ENCODE measurements at places on chromosomes 3 and 15.

- H3K4me1 ChIP-seq = peaks cover 45% of the 10 kb centered on the region
- peaks cover 1% of the 10 kb centered on the region for H3K36me3 ChIP-seq
- DNase-seq = no peak
- H3K27me3 ChIP-seq = no peaks in the 10 kb centered on the region
- no peak overlapping the region for H3K4me3 ChIP-seq
Measured at GRCh38 chr15:56987286-56987685, 68.8 kb downstream of the TCF12 start.

GRCh38 chr3:59237121-59237520, 187.3 kb upstream of the CFAP20DC start:
- H3K4me1 ChIP-seq = peaks cover 17% of the 10 kb centered on the region
- DNase-seq = no peak
- no peak overlapping the region for H3K4me3 ChIP-seq
- H3K27ac ChIP-seq = no peak overlapping the region

DNA sequence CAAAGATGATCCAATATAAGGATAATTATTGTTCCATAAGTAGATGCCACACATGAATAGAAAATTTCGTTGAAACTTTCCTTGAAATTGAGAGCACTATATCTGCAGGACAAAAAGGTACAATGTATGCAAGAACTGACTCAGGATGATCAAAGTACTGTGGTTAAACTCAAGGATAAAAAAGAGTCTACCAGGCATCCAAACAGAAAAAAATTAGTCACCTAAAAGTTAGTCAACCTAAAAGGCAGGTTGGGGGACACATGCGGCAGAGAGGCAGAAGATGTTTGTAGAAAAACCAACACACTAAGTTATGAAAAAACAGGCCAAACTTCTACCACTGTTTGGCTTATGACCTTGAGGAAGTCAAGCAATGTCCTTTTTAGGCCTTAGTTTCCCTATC, 68.7 kb downstream of the GSK3B start:
- no peak overlapping the region for H3K4me3 ChIP-seq
- peaks cover 71% of the 10 kb centered on the region for H3K4me1 ChIP-seq
- H3K27ac ChIP-seq = no peak overlapping the region
- peaks cover 8% of the 10 kb centered on the region for H3K36me3 ChIP-seq
- no peaks in the 10 kb centered on the region for H3K27me3 ChIP-seq

DNA sequence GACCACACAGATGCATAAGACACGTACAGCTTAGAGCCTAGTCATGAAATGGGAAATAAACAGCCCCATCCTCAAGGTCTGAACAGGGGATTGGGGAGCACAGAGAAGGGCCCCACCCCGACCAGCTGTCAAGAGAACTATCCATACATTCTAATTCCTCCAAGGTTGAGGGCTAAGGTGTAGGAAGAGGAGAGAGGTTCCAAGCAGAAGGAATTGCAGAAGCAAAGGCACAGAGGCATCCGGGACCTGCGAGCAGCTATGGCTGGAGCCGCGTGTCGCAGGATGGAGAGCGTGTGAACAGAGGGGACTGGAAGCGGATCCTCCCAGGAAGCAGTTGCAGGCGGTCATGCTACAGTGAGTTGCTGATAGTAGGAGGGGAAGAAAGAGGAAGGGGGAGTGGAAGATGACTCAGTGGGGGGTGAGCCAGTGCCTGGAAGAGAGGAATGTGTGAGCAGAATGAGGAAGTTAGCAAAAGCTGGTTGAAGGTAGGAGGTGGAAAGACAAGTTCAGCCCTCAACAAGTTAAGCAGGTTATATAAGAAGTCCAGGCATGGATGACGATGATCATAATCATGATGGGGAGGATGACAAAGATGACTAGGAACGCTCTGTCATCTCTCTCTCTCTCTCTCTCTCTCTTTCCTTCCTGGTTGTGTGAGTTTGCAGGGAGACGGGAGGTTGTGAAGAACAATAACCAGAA, 89.7 kb downstream of the LIPC start:
- peaks cover 41% of the 10 kb centered on the region for H3K4me1 ChIP-seq
- DNase-seq = no peak
- peaks cover 3% of the 10 kb centered on the region for H3K27me3 ChIP-seq
- peaks cover 4% of the 10 kb centered on the region for H3K36me3 ChIP-seq
- no peak overlapping the region for H3K4me3 ChIP-seq

GRCh38 chr3:27730774-27731659, 8.9 kb upstream of the EOMES start:
- H3K4me3 ChIP-seq = no peak overlapping the region
- DNase-seq = no peak
- H3K4me1 ChIP-seq = peaks cover 31% of the 10 kb centered on the region
- no peak overlapping the region for H3K27ac ChIP-seq

DNA sequence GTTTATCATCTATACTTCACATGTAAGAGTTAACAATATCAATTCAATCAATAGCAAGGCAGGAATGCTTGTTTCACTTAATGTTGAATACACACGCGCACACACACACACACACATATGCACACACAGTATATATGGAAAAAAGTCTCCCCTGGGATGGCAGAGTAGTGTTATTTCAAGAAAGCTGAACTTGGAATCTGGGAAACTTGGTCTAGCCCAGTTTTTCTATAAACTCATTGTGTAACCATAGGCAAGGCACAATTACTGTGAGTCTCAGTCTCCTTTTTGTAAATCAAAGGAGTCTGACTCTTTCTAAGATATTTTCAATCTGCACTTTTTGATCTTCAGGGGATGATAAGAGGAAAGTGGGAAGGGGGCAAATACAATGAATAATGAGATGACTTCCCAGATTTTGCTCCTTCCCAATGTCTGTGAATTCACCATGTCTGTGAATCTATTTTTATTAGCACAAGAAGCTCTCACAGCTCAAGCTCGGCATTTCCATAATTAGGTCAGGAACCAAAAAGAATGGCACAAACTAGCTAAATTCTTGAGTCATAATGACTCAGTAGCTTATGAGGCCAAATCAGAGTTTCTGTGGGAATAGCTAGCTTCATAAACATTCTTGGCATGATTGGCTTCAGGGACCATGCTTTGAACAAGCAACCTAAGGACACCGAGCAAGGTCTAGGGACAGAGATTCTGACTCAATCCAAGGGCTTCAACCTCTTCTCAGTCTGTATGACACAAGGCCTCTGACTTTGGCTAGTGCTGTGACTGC, 227.4 kb upstream of the DCBLD2 start:
- no peak overlapping the region for H3K4me3 ChIP-seq
- no peak for DNase-seq
- H3K36me3 ChIP-seq = no peaks in the 10 kb centered on the region
- no peaks in the 10 kb centered on the region for H3K27me3 ChIP-seq
- no peak overlapping the region for H3K27ac ChIP-seq

- DNase-seq = no peak
- no peaks in the 10 kb centered on the region for H3K4me1 ChIP-seq
- no peak overlapping the region for H3K27ac ChIP-seq
- no peak overlapping the region for H3K4me3 ChIP-seq
- H3K27me3 ChIP-seq = no peaks in the 10 kb centered on the region
- H3K36me3 ChIP-seq = no peaks in the 10 kb centered on the region
Measured at GRCh38 chr15:80732818-80733217, 37.7 kb downstream of the ABHD17C start.

GRCh38 chr3:118936811-118937210, 97.8 kb downstream of the IGSF11 start:
- no peaks in the 10 kb centered on the region for H3K36me3 ChIP-seq
- no peak for DNase-seq
- no peak overlapping the region for H3K4me3 ChIP-seq
- peaks cover 13% of the 10 kb centered on the region for H3K4me1 ChIP-seq

DNA sequence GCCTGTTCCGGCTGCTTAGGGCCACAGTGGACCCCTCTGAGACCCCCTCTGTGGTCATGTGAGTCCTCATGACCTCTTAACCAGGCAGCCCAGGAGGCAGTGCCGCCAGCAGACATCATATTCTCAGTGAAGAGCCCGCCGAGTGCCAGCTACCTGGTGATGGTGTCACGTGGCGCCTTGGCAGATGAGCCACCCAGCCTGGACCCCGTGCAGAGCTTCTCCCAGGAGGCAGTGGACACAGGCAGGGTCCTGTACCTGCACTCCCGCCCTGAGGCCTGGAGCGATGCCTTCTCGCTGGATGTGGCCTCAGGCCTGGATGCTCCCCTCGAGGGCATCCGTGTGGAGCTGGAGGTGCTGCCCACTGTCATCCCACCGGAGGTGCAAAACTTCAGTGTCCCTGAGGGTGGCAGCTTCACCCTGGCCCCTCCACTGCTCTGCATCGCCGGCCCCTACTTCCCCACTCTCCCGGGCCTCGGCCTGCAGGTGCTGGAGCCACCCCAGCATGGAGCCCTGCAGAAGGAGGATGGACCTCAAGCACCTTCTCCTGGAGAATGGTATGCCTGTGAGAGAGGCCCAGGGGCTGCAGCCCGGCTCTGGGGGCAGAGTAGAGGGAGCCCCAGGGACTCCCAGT, 176.1 kb downstream of the TBC1D2B start:
- no peaks in the 10 kb centered on the region for H3K4me1 ChIP-seq
- H3K4me3 ChIP-seq = no peak overlapping the region
- DNase-seq = no peak
- no peak overlapping the region for H3K27ac ChIP-seq
- no peaks in the 10 kb centered on the region for H3K36me3 ChIP-seq

DNA sequence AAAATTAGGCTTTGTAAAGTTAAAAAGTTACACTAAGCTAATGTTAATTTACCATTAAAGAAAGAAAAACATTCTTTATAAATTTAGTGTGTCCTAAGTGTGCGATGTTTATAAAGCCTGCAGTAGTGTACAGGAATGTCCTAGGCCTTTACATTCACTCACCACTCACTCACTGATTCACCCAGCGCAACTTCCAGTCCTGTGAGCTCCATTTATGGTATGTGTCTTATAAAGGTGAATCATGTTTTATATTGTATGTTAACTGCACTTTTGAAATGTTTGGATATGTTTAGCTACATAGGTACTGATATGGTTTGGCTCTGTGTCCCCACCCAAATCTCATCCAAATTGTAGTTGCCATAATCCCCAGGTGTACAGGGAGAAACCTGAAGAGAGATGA, 549.7 kb upstream of the EPHA6 start:
- no peak for DNase-seq
- H3K4me3 ChIP-seq = no peak overlapping the region
- H3K27ac ChIP-seq = no peak overlapping the region
- H3K4me1 ChIP-seq = no peaks in the 10 kb centered on the region

- no peak overlapping the region for H3K4me3 ChIP-seq
- no peaks in the 10 kb centered on the region for H3K4me1 ChIP-seq
- no peaks in the 10 kb centered on the region for H3K36me3 ChIP-seq
- H3K27me3 ChIP-seq = peaks cover 3% of the 10 kb centered on the region
- DNase-seq = no peak
Measured at GRCh38 chr15:36414670-36415069, 164.8 kb upstream of the CDIN1 start.

GRCh38 chr3:15342246-15342645, 9.9 kb upstream of the SH3BP5 start:
- no peaks in the 10 kb centered on the region for H3K36me3 ChIP-seq
- H3K27ac ChIP-seq = no peak overlapping the region

GRCh38 chr3:167772992-167773391, 37.5 kb downstream of the SERPINI1 start:
- no peaks in the 10 kb centered on the region for H3K36me3 ChIP-seq
- no peak for DNase-seq
- no peaks in the 10 kb centered on the region for H3K4me1 ChIP-seq
- H3K27me3 ChIP-seq = no peaks in the 10 kb centered on the region
- H3K4me3 ChIP-seq = no peak overlapping the region
- H3K27ac ChIP-seq = no peak overlapping the region

DNA sequence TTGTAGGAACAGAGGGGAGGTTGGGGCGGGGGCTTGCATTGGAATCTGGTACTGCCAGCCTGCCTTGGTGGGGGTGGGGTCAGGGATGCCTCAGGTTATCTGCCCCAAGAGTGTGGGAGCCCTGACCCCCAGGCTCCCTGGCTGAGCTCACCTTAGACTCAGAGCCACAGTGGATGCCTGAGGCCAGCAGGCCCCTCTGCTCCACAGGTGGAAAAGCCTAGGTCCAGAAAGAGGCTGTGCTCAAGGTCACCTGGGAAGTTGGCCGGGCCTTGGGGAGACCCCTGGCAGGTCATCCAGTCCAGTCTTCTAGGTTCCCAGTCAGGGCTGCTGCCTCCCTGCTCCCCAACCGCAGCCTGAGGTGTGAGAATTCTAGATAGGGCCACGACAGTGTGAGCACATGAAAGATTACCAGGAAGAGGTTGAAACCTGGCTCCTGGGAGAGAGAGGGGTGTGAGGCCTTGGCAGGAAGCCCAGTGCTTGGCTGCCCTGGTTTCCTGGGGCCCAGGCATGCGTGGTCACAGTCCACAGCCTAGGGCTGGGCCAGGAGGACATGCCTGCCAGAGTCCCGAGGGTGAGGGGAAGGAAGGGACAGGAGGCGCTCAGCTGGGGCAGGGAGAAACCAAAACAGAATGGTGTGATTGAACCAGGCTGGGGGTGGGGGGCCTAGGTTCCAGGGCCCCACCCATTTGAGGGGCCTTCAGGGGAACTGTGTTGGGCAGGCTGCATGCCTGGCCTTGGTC, 4.9 kb downstream of the HDAC11 start:
- peaks cover 24% of the 10 kb centered on the region for H3K4me1 ChIP-seq
- no peaks in the 10 kb centered on the region for H3K27me3 ChIP-seq
- H3K36me3 ChIP-seq = peaks cover 6% of the 10 kb centered on the region
- H3K27ac ChIP-seq = no peak overlapping the region

GRCh38 chr15:41336549-41336948, 3.9 kb downstream of the NUSAP1 start:
- peaks cover 32% of the 10 kb centered on the region for H3K4me1 ChIP-seq
- DNase-seq = peak; percentile 17
- no peak overlapping the region for H3K27ac ChIP-seq
- no peaks in the 10 kb centered on the region for H3K27me3 ChIP-seq
- H3K36me3 ChIP-seq = peaks cover 51% of the 10 kb centered on the region
- H3K4me3 ChIP-seq = peak overlapping the region; percentile 21

DNA sequence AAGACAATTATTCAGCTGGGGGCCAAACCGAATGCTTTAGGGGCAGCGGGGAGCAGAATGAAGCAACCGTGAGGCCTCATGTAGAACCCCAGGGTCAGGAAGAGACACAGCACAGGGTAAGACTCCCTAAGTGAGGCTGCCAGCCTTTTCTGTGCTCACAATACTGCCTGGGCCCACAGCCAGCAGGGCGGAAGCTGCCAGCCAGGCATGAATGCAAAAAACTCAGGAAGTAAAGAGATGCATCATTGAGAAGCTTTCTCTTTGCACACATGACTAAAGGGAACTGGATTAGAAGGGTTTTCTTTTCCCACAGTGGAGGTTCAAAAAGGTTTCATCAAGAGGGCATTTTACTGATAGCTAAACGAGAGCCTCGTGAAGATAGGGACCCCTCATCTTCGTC, 33.3 kb downstream of the CA12 start:
- DNase-seq = no peak
- H3K36me3 ChIP-seq = no peaks in the 10 kb centered on the region
- H3K4me1 ChIP-seq = no peaks in the 10 kb centered on the region
- H3K27ac ChIP-seq = no peak overlapping the region

DNA sequence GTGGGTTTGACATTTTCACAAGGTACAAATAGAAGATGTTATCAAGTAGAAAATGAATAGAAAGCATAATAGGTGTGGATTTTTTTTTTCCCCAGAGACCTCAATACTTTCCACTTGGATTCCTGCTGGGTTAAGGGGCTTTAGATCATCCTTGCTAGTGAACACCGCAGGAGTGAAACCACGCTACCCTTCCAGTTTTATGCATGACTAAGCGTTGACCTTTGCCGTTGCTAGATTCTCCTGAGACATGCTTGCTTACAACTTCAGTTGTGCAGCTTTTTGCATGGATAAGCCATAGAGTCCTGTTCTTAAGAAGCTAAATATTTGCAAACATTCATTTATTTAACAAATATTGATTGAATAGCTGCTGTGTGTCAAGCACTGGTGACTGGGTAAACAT, 299.7 kb upstream of the LMCD1 start:
- no peak overlapping the region for H3K4me3 ChIP-seq
- no peak overlapping the region for H3K27ac ChIP-seq
- H3K4me1 ChIP-seq = no peaks in the 10 kb centered on the region
- H3K36me3 ChIP-seq = no peaks in the 10 kb centered on the region
- peaks cover 2% of the 10 kb centered on the region for H3K27me3 ChIP-seq
